ENCODE measurements at places on chromosomes 13 and 19.

DNA sequence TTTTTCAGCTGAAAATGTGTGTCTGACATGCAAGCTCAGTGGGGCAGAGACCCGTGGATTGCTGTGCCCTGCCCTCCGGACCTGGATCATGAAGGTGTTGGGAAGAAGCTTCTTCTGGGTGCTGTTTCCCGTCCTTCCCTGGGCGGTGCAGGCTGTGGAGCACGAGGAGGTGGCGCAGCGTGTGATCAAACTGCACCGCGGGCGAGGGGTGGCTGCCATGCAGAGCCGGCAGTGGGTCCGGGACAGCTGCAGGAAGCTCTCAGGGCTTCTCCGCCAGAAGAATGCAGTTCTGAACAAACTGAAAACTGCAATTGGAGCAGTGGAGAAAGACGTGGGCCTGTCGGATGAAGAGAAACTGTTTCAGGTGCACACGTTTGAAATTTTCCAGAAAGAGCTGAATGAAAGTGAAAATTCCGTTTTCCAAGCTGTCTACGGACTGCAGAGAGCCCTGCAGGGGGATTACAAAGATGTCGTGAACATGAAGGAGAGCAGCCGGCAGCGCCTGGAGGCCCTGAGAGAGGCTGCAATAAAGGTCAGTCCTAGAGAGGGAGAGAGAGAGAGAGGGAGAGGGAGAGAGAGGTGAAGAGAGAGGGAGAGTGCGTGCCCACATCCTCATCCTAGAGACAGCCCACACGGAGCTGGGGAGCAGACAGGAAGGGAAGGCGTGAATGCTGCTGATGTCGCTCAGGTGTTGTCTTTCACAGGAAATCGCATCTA lies 5.1 kb upstream of the DCUN1D2 start:
- DNase-seq: no peak

DNA sequence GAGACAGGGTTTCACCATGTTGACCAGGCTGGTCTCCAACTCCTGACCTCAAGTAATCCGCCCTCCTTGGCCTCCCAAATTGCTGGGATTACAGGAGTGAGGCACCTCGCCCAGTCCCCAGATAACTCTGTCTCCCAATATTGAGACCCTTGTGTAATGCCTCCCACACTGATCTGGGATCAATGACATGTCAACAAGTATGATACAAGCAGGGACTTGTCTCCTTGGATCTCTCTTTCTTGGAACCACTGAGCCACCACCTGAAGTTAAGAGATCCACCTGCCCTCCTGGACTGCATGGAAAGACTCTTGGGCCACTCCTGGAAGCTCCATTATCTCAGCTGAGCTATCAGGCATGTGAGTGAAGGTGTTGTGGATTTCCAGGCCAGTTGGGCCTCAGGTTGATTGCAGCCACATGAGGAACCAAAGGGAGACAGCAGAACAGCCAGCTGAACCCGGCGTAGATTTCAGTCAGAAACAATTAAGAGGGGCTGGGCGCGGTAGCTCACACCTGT lies 15.1 kb downstream of the NFKBID start:
- DNase-seq: no peak

DNA sequence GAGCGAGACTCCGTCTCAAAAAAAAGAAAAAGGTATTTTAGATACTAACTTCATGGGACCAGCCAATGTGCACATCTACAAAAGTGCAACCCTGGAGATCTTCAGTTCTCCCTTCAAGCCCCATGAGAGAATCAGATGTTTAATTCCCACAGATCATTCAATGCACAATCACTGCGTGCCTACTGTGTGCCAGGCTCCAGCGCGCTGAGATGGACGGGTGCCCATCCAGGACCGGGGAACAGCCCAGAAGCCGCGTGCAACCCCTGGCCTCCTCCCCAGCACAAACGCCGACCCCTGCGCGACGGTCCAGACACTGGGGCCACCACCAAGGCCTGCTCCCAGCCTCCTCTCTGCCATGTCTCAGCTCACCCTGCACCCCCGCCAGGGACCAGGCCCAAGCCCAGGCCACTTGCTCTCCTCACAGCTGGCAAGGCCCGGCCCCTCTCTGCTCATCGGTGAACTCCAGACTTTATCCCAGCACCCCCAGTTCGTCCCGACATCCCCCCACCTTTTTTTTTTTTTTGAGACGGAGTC lies 5.3 kb downstream of the BTBD2 start:
- no peak for DNase-seq

GRCh38 chr13:29952245-29952644 lies 101.8 kb upstream of the UBL3 start:
- DNase-seq: no peak

GRCh38 chr13:30584051-30584731 lies 33.5 kb upstream of the USPL1 start:
- no peak for DNase-seq
